Activated CD8-positive, alpha-beta memory T cell treated with anti-CD3 and anti-CD28 coated beads, Interleukin-2, amount 10 ng/mL, durations not matched to agents 7 days and 5 days (primary cell): ENCODE measurements at places on chromosomes 12 and 14. TPM values are rescaled to one million over a fixed set of nuclear protein-coding genes. Genes with fewer than 3 reads are reported as not detected.

OTOGL gene
- total RNA-seq = not detected

DYRK2 gene
- 27.7 TPM for total RNA-seq

ANKS1B gene
- 1.1 TPM for total RNA-seq

DNA sequence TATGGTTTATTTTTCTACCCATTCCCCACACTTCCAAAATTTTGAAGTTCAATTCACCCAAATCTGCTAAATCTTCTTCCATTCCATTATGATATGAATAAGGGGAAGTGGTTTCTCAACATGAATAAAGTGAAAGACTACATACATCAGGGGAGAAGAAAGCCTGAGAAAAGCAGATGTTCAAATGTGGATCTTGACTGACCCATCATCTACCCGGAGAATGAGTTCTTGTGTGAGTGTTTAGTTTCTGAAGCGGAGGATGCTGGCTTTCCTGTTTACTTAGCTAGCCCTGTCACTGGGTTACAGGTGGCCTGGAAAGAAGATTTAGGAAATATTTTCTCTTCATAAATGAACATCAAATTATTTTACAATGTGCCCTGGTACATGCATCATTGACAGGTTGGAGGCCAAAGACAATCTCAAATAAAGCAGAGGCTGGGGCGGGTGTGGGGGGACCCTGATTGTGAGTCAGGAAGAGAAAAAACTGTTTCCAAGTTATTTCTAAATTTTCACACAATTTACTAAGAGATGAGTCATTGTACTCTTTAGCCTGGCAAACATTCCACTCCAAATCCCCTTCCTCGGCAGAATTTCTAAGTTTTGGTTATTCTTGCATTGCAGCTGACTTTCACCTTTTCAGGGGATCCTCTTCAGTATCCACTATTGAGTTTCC lies 135.6 kb downstream of the SLC25A21 start:
- H3K27ac ChIP-seq = no peak overlapping the region
- H3K4me3 ChIP-seq = no peak overlapping the region
- no peaks in the 10 kb centered on the region for H3K27me3 ChIP-seq

DNA sequence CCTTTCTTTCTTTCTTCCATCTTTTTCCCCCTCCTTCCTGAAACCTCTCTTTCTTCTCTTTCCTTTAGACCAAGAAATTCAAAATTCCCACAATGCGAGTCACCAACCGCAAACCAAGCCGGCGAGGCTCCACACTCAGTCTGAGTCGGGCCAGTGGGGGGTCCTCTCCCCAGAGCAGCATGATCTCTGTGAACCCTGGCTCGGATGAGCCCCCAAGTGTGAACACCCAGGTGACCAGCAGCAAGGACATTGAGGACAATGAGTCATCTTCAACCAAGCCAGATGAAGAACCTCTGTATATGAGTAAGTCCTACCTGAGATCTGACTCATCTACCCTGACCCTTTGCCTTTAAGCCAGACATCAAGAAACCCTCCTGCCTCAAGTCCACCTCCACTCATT lies 88.6 kb upstream of the TMEM233 start:
- no peaks in the 10 kb centered on the region for H3K27me3 ChIP-seq
- no peak for DNase-seq
- no peak overlapping the region for H3K27ac ChIP-seq
- H3K4me3 ChIP-seq = no peak overlapping the region
- no peaks in the 10 kb centered on the region for H3K4me1 ChIP-seq

- no peak overlapping the region for H3K4me3 ChIP-seq
- no peak overlapping the region for H3K27ac ChIP-seq
- H3K27me3 ChIP-seq = peaks cover 26% of the 10 kb centered on the region
- H3K36me3 ChIP-seq = peaks cover 1% of the 10 kb centered on the region
- H3K4me1 ChIP-seq = peaks cover 15% of the 10 kb centered on the region
These were observed 18.8 kb upstream of the KLRF1 start for GRCh38 chr12:9808504-9808903.

DNA sequence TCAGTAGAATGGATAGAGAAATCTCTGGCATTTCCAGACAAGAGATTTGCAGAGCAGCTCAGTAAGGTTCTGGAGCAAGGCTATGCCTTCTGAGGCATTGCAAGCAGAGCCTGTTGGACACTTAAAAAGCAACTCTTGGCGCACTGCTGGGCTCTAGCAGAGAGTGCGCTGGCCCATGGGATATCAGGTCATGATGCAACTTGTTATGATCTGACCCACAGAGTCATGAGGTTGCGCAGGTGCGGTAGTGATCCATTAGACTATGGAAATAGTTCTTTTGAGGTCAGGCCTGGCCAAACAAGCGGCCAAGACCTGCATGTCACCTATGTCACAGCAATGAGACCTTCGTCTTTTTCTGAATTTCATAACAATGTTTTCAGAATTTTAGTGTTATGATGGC lies 168.6 kb downstream of the TMTC3 start:
- peaks cover 3% of the 10 kb centered on the region for H3K27me3 ChIP-seq
- peaks cover 11% of the 10 kb centered on the region for H3K4me1 ChIP-seq
- no peak overlapping the region for H3K4me3 ChIP-seq

DNA sequence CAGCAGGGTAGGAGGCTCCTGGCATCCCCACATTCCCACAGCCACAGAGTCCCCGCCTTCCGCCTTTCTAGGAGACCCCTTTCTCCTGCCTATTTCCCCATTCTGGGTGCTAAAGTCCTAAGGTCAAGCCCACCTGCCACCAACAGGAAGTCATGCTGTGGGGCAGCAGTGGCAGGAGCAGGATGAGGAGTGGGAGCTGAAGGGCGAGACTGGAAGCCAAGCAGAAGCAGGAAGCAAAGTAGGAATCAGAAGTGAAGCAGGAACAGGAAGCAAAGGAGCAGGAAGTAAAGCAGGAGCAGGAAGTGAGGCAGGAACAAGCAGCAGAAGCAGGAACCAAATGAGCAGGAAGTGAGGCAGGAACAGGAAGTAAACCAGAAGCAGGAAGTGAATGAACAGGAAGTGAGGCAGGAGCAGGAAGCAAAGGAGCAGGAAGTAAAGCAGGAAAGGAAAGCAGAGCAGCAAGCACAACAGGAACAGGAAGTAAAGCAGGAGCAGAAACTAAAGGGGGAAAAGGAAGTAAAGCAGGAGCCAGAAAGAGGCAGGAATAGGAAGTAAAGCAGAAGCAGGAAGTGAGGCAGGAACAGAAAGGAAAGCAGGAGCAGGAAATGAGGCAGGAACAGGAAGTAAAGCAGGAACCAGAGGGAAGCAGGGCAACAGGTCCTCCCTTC lies 38.3 kb upstream of the RIMBP2 start:
- peaks cover 2% of the 10 kb centered on the region for H3K27me3 ChIP-seq
- no peak for DNase-seq
- H3K4me3 ChIP-seq = no peak overlapping the region
- H3K4me1 ChIP-seq = peaks cover 5% of the 10 kb centered on the region

- H3K27me3 ChIP-seq = no peaks in the 10 kb centered on the region
- H3K4me3 ChIP-seq = no peak overlapping the region
- DNase-seq = no peak
- no peaks in the 10 kb centered on the region for H3K36me3 ChIP-seq
These were observed 318.4 kb downstream of the SLC6A15 start for GRCh38 chr12:84594157-84594556.
